ENCODE measurements at places on chromosomes 7 and 10. TPM values are rescaled to one million over a fixed set of nuclear protein-coding genes. Genes with fewer than 3 reads are reported as not detected.

UNC5B gene
- polyA plus RNA-seq, result 27.9 TPM

- no peaks in the 10 kb centered on the region for H3K36me3 ChIP-seq
- H3K4me3 ChIP-seq, result no peak overlapping the region
- no peaks in the 10 kb centered on the region for H3K27me3 ChIP-seq
- DNase-seq, result no peak
- no peak overlapping the region for H3K27ac ChIP-seq
- H3K4me1 ChIP-seq, result no peaks in the 10 kb centered on the region
These were observed 78.0 kb upstream of the DYNC1I1 start for GRCh38 chr7:95694334-95694733.

GRCh38 chr10:77846718-77847311 lies 79.7 kb downstream of the DLG5 start:
- peak overlapping the region; percentile 62 for H3K27ac ChIP-seq
- H3K4me1 ChIP-seq, result peaks cover 24% of the 10 kb centered on the region
- no peak overlapping the region for H3K4me3 ChIP-seq
- peak; percentile 63 for DNase-seq
- no peaks in the 10 kb centered on the region for H3K27me3 ChIP-seq
- peaks cover 3% of the 10 kb centered on the region for H3K36me3 ChIP-seq

GRCh38 chr7:12814107-12814506 lies 126.7 kb downstream of the ARL4A start:
- no peak overlapping the region for H3K4me3 ChIP-seq
- no peaks in the 10 kb centered on the region for H3K4me1 ChIP-seq
- H3K36me3 ChIP-seq, result no peaks in the 10 kb centered on the region
- no peak for DNase-seq

Measured in H1 (cell line).